Pancreas (tissue), 10 donors: ENCODE measurements at places on chromosomes 16 and 17. TPM values are rescaled to one million over a fixed set of nuclear protein-coding genes. Genes with fewer than 3 reads are reported as not detected.

The GAS2L2 gene
- polyA plus RNA-seq: 0.33 TPM

The TMEM220 gene
- polyA plus RNA-seq: 9.2 TPM

The CDH5 gene
- 5.5 TPM for polyA plus RNA-seq

The CD300LB gene
- 0.09 TPM for polyA plus RNA-seq
